ENCODE measurements at places on chromosomes 16 and 17.

GRCh38 chr17:79079421-79080200, 5.0 kb downstream of the ENGASE start:
- DNase-seq: no peak

DNA sequence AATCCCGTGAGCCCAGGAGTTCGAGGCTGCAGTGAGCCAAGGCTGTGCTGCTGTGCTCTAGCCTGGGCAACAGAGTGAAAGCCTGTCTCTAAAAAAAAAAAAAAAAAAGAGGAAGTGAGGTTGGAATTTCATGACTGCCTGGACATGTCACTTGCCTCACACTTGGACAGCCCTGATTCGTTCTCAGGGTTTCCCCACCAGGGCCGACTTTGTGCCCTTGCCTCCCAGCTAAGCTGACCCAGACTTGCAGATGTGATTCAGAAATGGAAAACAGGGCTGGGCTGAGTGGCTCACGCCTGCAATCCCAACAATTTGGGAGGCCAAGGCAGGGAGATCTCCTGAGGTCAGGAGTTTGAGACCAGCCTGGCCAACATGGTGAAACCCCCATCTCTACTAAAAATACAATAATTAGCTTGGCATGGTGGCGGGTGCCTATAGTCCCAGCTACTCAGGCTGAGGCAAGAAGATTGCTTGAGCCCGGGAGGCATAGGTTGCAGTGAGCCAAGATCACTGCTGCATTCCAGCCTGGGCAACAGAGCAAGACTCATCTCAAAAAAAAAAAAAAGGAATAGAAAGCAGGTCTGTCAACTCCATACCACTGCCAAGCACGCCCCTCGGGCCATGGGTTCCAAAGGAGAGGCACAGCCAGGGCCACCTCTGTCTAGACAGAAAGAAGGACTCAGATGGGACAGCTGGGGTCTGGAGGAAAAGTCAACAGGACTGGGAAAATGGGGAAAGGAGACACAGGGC, 46.9 kb downstream of the SOCS1 start:
- DNase-seq: no peak

DNA sequence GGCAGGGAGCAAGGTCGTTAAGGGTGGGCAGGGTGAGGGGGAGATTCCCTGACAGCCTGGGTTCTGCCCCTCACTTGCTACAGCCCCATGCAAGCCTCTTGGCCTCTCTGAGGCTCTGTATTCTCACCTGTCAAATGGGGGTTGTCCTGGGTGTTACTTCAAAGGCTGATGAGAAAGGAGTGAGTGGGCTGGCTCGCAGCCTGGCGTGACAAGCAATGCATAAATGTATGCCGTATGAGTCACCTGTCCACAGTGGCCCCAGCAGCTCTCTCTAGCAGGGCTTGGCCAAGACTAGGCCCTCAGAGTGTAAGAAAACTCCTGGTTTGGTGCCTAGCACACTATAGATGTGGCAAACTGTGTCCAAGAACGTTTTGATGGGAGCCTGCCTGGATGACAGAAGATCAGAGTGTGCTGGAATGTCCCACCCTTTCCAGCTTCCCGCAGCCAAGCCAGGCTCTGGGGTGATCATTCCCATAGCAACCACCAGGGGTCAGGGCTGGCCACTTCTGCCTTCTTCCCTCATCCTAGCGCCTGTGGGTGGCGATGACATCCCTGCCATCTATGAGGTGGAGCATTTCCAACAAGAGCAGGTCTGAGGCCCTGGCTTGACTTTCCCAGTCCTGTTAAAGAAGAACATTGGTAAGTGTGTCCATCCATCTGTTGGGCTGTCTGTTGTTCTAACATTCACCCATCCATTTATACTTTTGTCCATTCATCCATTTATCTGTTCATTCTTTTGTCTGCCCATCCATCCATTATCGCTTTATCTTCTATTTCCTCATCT, 37.2 kb upstream of the ADGRG1 start:
- peak; percentile 91 for DNase-seq

DNA sequence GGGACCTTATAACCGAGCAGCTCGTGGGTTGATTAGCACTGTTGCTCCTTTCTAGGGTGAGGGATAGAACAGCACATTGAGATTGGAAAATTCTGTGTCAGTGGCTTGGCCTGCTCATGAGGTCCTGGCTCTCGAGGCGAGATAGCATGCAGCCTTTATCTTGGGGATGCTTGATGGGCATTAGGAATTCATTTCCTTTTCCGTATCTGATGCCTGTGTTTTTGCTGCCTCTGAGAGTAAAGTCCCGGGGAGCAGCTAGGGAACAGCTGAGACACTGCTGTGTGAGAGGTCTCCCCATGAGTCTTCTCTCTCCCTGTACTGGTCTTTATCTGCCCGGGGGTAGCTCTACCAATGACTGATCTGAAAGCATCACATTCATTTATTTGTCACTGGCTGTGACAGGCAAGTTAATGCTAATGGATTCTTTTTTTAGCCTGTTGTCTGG, 14.5 kb downstream of the MSI2 start:
- no peak for DNase-seq

GRCh38 chr16:78936060-78936459, 664.5 kb downstream of the MAF start:
- no peak for DNase-seq

- no peak for DNase-seq
Observed at GRCh38 chr16:966035-966434, 4.7 kb downstream of the LMF1 start.

DNA sequence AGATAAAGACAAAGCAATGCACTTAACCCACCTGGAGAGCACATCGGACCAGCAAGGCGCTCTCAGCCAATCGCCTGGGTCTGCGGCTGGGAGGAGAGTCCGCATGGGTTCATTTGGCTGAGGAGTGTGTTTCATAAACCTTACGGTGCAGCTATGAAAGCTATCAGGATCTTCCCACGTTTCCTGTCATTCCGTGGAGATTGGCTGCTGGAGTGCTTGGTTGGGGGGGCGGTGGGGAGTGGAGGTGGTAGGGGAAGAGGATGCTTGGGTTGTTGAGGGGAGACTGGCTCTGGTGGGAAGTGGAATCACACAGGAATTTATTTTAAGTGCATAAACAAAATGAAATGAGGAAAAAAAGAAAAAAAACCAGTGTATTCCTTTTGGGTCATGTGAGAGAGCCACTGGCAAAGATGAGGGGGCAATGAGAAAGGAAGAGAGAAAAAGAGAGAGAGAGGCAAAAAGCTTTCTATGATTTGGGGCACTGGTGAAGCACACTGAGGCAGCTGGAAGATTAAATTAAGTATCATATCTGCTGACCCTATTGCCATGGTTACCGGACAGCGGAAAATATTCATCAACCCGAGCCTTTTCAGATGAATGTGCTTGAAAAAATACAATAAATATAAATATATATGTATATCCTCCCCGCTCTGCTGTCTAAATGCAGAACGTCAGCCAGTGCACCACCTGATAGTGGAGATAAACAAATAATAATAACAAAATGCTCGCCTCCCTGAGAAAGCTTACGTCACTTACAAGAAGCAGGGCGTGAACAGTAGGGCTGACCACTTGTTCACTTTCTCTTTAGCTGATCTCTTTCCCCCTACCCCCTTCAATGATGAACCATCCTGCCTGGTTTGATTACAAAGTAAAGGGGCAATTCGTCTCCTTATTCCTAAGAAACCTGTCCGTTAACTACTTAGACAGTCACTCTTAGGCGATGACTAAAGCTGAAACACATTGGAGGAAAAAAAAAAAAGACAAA, 457.0 kb upstream of the ZFHX3 start:
- no peak for DNase-seq

DNA sequence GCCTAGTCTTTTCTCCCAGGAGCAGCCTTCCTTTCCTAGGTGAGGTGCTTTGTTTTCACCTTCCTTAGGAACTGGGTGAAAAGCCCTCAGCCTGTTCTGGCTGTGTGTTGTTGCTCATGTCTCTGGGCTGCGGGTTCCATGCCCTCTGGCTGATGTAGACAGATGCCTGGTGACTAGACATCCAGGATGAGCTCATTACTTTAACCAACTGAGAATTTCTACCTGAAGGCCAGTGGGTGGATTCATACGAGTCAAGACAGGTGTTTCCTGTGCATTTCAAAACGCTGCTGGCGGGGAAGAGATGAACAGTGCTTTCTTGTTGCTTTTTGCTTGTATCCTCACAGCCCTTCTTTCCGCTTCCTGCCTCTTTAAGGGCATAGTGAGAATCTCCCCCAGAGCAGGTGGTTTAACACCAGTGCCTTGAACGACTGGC, 22.3 kb downstream of the SAP30BP start:
- DNase-seq: peak; percentile 37

DNA sequence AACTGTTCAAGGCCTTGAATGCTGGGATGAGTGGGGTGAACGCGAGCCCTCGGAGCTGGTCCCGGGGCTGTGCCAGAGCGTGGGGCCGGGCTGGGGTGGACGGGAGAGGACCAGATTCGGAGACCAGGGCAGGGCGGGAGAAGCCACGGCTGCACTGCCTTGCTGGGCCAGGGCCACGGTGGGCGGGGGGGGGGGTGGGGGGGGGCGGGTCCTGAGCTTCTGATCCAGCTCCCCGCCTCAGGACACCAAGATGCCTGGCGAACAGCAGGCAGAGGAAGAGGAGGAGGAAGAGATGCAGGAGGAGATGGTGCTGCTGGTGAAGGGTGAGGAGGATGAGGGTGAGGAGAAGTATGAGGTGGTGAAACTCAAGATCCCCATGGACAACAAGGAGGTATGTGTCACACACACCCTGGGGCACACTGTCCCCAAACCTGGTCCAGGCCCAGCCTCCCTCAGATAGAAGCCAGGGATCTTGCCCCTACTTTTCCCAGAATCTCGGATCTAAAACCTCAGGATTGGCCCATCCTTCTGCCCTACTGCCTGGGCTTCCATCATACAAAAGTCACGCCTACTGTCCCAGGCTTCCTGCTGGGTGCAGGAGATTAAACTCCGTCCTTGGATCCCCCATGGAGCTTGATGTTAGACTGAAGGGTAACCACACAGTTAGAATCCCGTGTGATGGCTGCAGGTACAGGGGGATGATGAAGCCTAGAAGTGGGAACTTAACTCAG, 563 bp downstream of the ZNF771 start:
- no peak for DNase-seq

Measured in HT1080 (cell line).